ENCODE measurements at places on chromosomes 1 and 21. TPM values are rescaled to one million over a fixed set of nuclear protein-coding genes. Genes with fewer than 3 reads are reported as not detected.

The ZNF593OS gene
- not detected for total RNA-seq

The TPTE gene
- total RNA-seq: not detected

- no peak for DNase-seq
These were observed 23.6 kb downstream of the ZBTB18 start for GRCh38 chr1:244074559-244075171.

GRCh38 chr1:60990714-60991090 is 91.7 kb upstream of the NFIA start:
- DNase-seq: no peak

The OR2M2 gene
- not detected for total RNA-seq

- DNase-seq: no peak
These were observed 126.6 kb upstream of the CAMK1G start for GRCh38 chr1:209456878-209457277.

DNA sequence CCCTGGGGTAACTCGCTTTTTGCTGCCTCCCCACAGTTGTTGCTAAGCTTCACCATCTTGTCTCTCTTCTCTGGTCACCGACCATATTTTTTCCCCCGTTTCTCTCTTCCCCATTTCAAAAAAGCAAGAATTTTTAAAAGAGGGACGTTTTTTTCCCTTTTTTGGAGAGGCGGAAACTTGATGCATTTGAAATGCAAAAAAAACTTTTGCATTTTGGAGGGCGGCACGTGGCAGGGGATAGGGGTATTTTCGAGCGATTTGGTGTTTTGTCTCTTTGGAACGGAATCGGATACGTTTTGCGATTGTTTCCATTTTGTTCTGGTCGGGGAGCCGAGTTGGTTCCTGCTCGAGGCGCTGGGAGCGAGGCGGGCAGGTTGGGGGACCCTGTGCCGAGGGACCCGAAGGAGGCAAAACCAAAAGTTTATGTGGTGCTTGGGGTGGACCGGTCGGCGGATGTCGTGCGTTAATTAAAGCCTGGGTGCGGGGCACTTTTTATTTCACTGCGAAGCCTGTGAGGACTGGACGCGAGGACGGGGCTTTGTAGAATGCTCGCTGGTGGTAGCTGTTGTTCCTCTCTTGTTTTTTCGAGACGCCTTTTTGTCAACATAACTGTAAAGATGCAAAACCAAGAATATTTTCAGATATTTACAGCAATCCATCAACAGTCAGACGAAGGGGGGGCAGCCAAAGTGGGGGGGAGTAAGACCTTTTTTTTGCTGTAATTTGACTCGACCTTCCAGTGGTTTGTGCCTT is 884 bp downstream of the H3-3A start:
- DNase-seq: no peak

GRCh38 chr1:203544485-203544884 is 50.5 kb downstream of the OPTC start:
- no peak for DNase-seq

The MCOLN3 gene
- total RNA-seq: not detected

GRCh38 chr1:89670163-89670562 is 37.2 kb downstream of the LRRC8C start:
- DNase-seq: no peak

DNA sequence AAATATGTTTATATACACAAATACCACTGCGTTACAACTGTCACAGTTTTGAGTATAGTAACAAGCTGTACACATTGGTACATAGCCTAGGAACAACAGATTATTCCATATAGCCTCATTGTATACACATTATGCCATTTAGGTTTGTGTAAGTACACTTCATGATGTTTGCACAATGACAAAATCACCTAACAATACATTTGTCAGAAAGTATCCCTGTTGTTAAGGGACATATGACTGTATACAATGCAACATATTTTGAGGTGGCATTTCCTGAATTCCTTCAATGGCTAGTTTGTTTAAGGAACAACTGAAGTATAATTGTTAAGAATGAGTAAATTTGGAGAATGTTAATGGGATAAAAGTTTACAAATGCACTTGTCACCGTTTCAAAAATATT is 19.0 kb downstream of the PLPPR5 start:
- DNase-seq: no peak

DNA sequence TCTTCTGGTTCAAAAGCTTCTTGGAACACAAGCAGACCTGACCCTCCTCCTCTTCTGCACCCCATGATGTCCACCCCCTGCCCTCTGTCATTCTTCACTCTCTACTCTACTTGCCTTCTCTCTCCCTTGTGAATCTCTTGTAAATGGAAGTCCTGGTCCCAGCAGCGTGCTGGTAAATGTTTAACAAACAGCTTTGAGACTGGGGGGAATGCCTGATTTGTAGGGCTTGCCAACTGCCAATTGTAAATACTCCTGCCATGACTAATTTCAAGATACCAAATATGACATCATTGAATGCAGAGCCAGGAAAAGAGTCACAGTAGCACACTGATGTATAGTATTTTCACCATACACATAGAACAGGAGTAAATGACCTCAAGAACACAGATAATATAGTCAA is 40.9 kb upstream of the LRRN2 start:
- no peak for DNase-seq

DNA sequence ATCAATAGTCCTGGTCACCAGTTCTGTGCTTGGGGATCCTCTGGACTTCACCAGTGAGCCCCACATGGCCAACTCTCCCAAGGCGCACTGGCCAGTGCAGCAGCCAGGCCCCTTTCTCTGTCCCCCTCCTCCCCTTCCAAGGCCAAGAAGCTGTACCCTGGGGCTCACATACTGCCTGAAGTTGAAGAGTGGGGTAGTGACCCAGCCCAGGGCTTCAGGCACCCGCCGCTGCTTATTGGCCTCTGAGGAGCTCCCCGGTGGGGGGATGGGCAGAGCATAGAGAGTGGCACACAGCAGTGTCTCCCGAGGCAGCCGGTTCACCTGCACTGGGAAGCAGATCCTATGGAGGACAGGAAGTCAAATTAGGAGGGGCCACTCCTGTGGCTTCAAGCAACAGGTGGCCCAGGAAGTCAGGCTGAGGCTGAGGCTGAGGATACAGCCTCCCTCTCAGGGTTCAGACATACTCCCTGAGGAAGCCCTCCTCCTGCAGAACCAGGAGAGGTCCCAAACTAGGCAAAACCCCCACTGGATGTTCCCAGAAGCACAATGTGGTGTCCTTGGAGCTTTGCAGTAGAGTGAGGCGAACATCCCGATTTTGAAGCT is 38.2 kb upstream of the PPP1R15B start:
- no peak for DNase-seq

DNA sequence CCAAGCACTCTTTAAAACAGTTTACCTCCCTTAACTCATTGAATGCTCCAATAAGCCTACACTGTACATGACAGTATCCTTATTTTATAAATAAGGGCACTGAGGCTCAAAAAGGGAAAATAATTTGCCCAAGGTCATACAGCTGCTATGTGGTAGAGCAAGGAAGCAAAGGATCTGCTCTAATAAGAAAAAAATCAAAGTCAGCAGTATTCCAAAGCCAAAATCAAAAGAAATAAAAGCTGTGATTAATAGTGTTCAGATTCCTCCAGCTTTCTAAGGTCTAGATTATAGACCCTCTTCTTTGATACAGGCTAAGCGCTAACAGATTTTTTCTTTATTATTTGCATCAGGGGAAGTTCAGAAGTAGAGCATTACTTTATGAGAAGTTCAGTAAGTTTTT is 39.3 kb downstream of the IL12RB2 start:
- DNase-seq: no peak

Data from glomerular endothelial cell (primary cell).